Mesangial cell (primary cell): ENCODE measurements at places on chromosomes 5 and 9. TPM values are rescaled to one million over a fixed set of nuclear protein-coding genes. Genes with fewer than 3 reads are reported as not detected.

Gene PCDHGA2
- 1.1 and 4.1 TPM in 2 replicates for total RNA-seq

Gene PRDM9
- not detected in 2 replicates for total RNA-seq

Gene ARL15
- total RNA-seq, result 13.0 and 17.2 TPM in 2 replicates

Gene TMC1
- not detected in 2 replicates for total RNA-seq

Gene TMEFF1
- total RNA-seq, result 3.3 and 3.9 TPM in 2 replicates

Gene CLIC3
- 16.5 and 47.4 TPM in 2 replicates for total RNA-seq

Gene C5orf58
- total RNA-seq, result not detected in 2 replicates

Gene EQTN
- not detected in 2 replicates for total RNA-seq
